ENCODE measurements at places on chromosomes 2 and 18. TPM values are rescaled to one million over a fixed set of nuclear protein-coding genes. Genes with fewer than 3 reads are reported as not detected.

CDKL4 gene
- 0.34 TPM for total RNA-seq

DNA sequence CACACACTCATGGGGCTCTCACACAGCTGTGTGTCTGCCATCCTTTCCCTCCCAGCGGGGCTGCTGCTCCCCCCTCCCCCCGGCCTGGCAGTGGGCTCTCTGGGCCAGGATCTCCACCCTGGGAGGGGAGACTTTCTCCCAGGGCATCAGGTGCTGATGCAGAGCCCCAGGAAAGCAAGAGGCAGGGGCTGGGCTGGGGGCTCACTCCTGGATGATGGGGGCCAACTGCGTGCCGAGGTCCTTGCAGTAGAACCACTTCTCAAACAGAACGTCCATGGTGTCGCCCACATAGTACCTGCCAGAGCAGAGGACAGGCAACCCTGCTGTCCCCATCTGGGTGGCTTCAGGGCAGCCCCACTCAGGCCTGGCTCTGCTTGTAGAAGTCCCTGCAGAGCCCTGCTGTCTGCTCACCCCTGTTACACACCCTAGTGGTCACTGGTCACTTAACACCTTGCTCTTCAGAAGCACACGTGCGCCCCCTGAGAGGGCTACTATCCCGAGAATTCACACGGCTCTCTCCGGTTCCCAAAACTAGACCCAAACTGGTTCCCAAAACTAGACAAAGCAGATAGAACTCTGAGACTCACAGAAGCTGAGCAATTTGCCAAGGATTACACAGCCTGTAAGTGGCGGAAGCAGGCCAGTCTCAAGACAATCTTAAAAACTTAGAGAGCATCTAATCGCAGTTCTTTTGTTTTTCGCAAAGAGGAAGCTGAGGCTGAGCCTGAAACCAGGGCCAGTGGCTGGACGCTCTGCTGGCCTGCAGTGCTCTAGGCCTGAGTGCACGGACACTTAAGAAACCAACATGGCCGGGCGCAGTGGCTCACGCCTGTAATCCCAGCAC lies 6.6 kb upstream of the OXER1 start:
- DNase-seq = peak; percentile 37
- no peaks in the 10 kb centered on the region for H3K36me3 ChIP-seq
- H3K27ac ChIP-seq = no peak overlapping the region
- H3K4me1 ChIP-seq = no peaks in the 10 kb centered on the region

DNA sequence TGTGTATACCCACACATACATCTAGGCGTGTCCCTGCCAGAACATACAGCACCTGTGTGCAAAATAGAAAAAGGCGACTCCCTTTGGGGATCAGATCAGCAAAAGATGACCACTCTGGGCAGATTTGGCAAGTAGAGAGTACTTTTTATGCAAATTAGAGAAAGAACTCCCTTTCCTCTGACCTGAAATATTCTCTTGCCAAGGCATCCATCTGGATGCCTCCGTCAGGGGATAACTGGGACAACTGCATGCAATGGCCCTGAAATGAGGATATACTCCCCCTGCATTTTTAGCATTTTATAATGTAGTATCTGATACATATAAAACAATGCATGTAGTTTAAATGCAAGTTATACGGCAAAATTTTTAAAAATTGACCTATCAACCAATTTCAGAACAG lies 247.7 kb downstream of the ICOS start:
- no peak overlapping the region for H3K27ac ChIP-seq
- no peak for DNase-seq

METTL5 gene
- total RNA-seq = 52.3 TPM

RAD51AP2 gene
- total RNA-seq = 0.10 TPM

DNA sequence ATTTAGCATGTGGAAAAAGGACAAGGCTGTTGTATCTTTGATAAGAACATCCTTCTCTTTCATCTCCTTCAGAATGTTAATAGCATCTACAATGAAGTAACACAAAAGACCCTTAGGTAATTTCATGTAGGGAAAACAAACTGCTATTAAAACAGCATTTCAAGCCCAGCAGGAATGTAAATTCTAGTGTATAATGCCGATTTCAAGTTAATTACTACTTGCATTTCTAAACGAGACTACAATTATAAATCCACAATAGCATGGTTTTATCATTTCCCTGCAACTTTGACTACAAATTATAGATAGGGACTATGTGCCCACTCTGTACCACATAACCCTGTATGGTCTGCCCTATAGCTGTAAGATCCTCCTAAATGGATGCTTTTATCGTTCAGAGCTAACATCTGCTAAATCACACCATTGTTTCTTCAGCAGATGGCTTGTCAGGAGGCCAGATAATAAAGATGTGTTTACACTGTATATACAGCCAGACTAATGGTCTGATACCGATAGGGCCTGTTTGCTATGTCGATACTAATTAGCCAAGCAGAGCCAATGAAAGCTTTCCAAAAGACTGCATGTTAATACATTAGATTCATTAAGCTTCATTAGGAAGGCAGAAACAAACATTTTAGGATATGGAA lies 51.9 kb downstream of the LRPPRC start:
- DNase-seq = no peak
- no peak overlapping the region for H3K27ac ChIP-seq
